ENCODE measurements at places on chromosomes 11 and 22.

DNA sequence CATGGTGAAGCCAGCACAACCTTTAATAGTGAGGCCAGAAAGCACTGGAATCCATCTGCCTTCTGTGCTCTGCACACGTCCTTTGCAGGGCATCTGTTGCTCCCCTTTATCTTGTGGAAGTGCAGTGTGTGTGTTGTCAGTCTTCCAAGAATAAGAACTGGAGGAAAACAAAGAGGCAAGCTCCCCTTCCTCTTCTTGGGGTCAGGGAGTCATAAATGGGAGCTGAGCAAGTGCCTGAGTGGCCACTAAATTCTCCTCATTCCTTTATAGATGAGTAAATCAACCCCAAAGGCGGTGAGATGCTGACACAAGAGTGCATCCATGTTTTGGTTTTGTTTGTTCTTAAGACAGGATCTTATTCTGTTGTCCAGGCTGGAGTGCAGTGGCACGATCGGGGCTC, 38.3 kb downstream of the WT1 start:
- no peak for DNase-seq

- DNase-seq = no peak
These were observed 226.4 kb downstream of the FAM76B start for GRCh38 chr11:95563173-95563572.

DNA sequence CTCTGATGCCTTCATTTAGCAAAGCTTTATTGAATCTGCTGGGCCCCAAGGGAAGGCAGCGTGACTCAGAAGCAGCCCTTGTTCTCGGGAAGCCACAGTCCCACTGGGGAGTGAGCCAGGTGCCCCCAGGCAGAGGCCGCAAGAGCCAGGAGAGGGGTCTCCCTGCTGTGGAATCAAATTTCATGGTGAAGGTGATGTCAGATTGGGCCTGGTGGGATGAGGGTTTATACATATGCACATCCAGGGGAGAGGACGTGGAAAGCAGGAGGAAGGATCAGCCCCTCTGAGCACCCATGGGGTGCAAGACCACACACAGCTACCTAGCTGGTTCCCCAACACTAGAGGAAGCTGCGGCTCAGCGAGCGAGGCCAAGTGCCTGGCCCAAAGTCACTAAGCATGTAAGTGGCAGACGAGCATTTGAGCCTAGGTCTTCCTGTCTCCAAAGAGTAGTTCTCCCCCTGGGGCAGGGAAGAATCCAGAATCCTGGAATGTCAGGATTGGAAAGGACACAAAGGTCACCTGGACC, 2.0 kb downstream of the SYNGR1 start:
- peak; percentile 25 for DNase-seq

DNA sequence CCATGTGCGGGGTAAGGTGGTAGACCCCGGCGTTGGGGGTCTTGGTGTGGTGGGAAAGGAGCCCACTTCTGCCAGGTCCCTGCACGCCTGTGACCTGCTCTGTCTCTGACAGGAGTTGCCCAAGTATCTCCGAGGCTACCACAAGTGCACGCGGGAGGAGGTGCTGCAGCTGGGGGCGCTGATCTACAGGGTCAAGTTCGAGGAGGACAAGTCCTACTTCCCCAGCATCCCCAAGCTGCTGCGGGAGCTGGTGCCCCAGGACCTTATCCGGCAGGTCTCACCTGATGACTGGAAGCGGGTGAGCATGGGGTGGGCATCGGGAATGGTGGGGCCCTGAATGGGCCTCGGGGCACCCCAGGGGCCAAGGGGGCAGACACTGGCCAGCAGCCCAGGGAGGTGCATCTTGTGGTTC, 83.0 kb downstream of the MYO7A start:
- DNase-seq = no peak

DNA sequence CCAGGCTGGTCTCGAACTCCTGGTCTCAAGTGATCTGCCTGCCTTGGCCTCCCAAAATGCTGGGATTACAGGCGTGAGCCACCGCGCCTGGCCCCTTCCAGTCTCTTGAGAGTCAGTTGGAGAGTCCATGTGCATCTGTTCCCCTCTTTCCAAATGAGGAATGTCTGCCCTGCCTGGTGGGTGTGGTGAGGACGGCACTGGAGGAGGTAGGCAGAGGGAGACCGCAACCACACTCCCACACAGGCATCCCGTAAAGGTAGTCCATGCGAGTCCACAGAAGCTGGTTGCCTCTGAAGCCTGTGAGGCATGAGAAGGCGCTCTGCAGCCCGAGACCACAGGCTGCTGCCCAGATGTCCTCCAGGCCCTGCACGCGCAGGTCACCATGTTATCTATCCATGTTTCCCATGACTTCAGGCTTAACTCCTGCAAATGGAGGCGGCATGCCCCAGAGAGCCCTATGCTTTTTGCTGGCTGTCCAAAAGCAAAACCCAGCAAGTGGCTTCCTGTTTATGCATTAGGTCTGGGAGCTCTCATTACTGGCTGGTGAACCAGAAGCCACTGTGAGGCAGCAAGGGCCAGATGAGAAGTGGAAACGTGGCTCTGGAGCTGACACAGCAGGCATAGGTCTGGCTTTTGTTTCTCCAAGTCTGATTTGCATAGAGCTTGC, 43.4 kb downstream of the GRIK4 start:
- no peak for DNase-seq

GRCh38 chr11:106420048-106420665, 342.7 kb downstream of the AASDHPPT start:
- no peak for DNase-seq

DNA sequence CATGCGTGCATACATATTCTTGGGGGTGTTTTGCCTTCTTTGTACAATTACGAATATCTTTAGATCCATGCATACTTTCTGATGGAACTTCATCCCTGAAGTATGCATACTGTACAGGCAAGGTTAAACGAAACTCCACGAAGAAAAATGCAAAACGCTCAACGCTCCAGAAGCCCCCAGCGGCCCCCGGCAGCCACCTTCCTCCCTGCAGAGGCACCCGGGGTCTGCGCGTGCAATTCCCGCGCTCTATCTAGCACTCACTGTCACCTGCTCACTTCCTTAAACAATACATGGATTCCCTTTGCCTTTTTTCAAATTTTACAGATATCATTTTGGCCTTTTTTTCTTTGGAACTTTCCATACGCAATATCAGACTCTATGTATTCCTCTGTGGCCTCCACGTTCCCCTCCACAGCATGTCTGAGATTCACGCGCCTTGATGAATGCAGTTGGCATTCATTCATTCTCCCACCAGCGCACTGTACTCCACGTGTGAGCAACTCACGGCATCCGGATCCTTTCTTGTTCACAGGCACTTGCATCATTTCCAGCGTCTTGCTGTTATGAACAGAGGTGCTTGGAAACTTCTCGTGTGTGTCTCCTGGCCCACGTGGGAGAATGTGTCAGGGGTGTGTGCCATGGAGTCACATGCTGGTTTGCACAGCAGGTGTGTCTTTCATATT, 214.3 kb downstream of the CTTN start:
- DNase-seq = no peak

DNA sequence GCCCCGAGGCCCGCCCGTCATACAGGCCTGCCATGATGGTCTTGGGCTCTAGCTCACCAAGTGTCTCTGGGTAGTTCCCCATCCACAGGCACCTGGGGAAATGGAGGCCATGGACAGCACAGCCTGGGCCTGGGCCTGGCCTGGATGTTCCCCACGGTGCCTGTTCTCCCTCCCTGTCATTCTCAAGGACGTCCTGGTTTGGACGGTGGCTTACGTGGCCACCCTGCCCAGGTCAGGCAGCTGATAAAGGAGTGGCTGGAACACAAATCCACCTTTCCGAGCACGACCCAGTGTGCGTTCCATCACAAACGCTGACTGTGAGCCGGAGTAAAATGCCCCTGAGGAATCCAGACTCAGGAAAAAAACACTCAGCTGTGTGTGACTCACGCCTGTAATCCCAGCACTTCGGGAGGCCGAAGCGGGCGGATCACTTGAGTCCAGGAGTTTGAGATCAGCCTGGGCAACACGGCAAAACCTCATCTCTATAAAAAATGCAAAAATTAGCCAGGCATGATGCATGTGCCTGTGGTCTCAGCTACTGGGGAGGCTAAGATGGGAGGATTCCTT, 41.2 kb upstream of the TESMIN start:
- no peak for DNase-seq

- DNase-seq = no peak
These were observed 3.7 kb downstream of the SERPIND1 start for GRCh38 chr22:20777420-20778177.

- DNase-seq = no peak
These were observed 82.3 kb downstream of the TBC1D22A start for GRCh38 chr22:46844606-46845210.

GRCh38 chr11:40281052-40281580, 1178.3 kb downstream of the LRRC4C start:
- no peak for DNase-seq
